ENCODE measurements at places on chromosomes 11 and 22.

DNA sequence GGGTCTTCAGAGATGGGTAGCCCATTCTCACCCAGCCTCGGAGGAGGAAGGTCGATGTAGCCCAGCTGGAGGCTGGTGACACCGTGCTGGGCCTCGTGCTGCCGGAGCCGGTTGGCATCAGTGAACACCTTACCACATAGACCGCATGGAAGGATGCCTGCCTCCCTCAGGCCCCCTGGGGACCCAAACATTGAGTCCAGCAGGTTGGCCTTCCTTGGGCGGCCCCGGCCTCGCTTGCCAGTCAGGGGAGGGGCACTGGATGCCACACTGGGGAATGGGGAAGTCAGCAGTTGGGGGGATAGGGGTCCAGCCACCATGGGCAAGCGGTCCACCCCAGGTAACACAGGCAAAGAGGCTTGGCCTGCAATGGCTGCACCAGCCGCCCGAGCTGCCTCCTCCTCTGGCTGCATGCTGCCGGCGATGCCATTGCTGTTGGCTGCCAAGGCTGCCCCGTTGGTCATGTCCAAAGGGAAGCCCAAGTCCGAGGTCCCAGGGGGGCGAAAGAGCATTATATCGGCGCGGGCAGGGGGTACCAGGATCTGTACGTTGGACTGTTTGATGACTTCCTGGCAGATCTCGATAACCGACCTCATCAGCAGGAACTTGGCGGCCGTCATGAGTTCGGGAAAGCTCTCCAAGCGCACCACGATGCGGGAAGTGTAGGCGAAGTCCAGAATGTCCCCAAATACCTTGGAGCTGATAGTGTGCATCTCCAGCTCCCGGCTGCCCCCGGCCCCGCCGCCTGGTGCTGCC is 1.4 kb downstream of the PATZ1 start:
- no peak for DNase-seq

- DNase-seq = no peak
Measured at GRCh38 chr22:27251563-27251962, 550.0 kb downstream of the MN1 start.

- DNase-seq = no peak
Measured at GRCh38 chr11:94211261-94211830, 82.7 kb downstream of the PANX1 start.

DNA sequence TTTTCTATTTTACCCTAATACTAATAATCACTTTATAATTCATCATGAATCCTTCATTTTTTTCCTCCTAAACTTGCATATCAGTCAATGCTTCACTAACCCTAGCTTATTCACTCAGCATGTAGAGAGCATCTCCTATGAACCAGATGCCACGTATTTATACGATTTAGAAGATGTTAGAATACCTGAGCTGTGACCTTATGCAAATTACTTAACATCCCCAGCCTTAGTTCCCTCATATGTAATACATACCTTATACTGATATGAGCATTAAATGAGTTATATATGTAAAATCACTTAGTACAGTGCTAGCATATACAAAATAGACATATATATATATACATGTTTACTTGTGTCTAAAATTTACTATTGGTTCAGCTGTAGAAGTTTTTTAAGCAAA is 9.0 kb downstream of the FAM76B start:
- no peak for DNase-seq

- no peak for DNase-seq
Measured at GRCh38 chr11:34492806-34493414, 20.7 kb downstream of the ELF5 start.

- no peak for DNase-seq
Measured at GRCh38 chr22:47098554-47098953, 336.1 kb downstream of the TBC1D22A start.

- no peak for DNase-seq
Measured at GRCh38 chr22:46047226-46047625, 70.3 kb upstream of the WNT7B start.

GRCh38 chr11:76155500-76156227 is 50.6 kb downstream of the WNT11 start:
- DNase-seq = no peak
